DMS 273 treated with DMSO at 0.1 percent for 48 hours (cell line): ENCODE measurements at places on chromosomes 7 and 10.

- DNase-seq: no peak
Observed at GRCh38 chr10:133471300-133472109, 17.8 kb downstream of the SCART1 start.

GRCh38 chr10:71042216-71042615 is 153.9 kb upstream of the PCBD1 start:
- no peak for DNase-seq

DNA sequence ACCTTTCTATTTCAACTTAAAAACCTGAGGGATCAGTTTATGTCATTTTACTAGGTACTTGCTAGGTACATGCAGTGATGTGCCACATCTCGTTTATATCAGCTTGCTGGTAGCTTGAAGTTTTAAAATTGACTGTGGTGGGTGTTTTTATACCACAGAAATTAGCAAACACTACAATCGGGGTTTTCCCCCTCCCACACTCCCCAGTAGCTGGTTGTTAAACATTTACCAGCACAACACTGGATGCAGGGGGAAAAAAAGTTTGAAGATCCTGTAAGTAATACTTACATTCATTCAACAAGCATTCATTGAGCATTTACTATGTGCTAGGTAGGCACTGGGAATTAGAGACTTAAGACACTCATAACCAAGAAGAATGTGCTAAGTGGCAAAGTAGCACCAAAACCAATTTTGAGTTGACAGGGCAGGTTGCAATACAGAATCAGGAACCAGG is 32.6 kb downstream of the USP6NL start:
- no peak for DNase-seq

- DNase-seq: no peak
Observed at GRCh38 chr10:122112021-122112616, 123.2 kb downstream of the TACC2 start.

- DNase-seq: no peak
Observed at GRCh38 chr10:130171196-130171595, 35.0 kb downstream of the GLRX3 start.

DNA sequence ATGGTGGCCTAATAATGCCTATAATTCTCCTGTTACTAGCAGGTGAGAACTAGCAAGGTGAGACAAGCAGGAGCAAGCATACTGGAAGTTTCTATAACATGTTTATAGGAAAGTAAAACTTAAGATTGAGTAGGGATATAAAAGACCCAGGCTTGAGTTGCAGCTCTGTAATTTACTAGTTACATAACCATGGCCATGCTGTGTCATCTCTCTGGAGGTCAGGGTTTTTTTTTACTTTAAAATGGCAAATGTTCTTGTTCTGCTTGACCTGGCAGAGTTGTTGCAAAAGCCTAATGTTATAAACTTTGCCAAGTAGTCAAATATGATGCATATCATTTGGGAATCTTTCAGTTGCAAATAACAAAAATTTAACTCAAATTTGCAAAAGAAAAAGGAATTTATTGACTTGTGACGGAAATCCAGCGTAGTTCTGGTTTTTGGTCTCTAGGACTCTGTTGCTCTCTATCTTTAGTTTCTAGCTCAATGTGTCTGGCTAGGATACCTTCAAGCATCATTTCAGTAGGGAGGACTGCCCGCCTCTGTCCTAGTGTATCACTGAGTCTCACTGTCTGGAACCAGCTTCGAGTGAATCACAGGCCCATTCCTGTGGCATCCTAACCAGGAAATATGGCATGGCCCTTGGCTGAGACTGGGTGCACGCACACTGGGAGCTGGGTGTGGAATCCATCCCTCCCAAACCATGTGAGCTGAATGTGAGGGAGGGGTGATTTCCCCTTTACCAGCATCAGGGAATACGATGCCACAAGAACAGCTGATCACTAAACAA is 67.9 kb downstream of the ADAM22 start:
- DNase-seq: no peak

GRCh38 chr10:21496343-21497176 is 28.9 kb downstream of the SKIDA1 start:
- no peak for DNase-seq

DNA sequence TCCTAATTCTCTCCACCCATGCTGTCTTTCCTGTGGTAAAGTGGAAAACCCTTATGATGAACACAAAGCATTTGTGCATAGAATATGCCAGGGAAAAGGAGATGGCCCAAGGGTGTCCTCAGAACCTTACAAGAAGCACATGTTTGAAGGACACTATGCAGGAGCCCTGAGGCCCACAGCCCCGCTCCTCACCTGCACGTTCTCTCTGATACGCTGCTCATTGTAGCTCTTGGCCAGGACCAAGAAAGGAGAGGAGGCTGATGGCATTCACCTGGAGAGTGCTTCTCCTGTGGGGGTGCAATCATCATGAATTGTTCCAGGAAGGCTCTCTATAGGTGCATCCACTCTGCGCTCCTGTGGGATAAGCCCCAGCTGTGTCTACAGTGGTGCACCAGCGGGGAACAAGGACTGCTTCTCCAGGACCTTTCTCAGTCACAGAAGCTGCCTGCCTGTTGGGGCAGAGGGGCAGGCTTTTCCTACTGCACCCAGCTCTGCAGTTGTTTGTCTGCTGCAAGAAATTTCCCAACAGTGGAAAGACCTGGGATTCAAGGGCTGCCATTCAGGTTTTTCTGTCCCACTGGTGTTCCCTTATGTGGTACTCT is 19.9 kb downstream of the AKR1C2 start:
- DNase-seq: no peak

- no peak for DNase-seq
Observed at GRCh38 chr7:18354108-18355085, 141.2 kb upstream of the HDAC9 start.

DNA sequence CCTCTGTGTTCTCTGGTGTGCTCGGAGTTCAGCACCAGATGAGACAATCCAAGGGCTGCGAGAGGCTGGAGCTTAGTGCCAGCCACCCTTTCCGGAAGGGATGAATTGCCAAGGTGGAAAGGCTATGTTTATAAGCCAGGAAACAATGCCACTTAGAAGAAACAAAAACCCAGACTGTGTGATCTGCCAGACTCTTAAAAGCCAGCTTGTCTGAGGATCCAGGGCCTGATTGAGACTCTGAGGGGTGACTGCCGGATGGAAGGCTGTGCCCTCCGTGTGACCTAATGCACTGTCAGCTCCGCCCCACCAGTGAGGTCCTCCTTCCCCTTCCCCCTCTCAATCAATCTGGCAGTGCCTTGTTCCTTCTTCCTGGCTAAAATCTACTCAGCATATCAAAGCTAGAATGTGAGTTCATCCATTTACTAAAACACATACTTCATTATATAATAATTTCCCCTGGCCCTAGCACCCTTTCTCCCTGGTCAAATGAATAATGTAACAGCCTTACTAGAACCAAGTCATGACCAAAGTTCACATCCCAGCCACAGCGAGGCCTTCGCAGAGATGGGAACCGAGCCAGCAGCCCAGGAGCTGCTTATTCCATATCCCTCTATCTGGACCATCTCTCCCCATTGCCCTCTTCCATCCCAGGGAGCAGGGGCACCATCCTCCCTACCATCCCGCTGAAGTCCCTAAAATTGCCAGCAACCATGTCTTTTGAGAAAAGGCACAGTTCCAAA is 25.5 kb downstream of the FAM107B start:
- no peak for DNase-seq

DNA sequence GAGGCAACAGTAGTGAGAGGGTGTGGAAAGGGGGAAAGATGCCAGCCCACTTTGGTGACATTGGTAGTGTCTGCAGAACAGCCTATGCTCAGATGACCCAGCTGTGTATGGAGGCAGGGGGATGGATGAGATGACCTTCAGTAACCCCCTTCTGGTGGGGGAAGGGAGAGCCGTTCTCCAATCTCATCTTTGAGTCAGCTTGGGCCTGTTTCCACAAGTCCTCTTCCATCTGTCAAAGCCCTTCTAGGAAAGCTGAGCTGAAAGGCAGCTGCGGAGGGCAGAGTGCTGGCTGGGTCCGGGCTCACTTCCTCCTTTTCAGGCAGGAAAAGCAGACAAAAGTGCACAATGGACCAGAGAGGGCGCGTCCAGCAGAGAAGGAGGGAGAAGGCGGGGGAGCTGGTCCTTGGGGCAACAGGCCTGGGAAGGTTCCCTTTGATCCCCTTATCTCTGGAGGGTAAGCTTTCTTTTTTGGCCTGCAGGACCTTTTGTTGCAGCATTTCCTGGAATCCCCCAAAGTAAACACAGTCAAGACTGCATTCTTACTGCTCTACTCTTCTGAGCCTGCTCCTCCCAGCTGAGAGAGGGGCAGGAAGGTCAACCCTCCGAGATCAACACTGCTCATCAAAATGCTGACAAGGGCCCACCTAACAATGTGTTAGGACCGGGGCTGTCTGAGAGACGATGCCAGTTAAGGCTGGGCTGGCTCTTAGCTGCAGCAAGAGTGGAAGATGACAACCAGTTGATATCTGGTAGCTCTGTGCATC is 1.2 kb upstream of the LRMDA start:
- peak; percentile 6 for DNase-seq

DNA sequence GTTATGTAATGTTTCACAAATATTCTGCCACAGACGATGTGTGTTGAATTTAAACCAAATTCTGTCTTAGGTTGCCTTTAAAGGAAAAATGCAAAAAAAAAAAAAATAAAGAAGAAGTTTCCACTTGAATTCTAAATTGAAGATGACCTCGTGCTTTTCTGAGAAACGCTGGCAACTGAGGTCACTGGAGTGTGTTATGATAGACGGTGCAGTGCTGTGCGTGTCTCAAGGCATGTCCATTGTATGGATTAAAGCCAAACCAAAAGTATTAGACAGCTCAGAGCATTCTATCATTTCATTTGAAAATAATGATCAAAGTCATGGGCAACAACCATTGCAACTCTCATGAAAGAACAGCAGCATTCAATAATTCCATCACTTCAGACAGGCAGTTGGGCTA is 483.9 kb downstream of the GRM8 start:
- DNase-seq: no peak

DNA sequence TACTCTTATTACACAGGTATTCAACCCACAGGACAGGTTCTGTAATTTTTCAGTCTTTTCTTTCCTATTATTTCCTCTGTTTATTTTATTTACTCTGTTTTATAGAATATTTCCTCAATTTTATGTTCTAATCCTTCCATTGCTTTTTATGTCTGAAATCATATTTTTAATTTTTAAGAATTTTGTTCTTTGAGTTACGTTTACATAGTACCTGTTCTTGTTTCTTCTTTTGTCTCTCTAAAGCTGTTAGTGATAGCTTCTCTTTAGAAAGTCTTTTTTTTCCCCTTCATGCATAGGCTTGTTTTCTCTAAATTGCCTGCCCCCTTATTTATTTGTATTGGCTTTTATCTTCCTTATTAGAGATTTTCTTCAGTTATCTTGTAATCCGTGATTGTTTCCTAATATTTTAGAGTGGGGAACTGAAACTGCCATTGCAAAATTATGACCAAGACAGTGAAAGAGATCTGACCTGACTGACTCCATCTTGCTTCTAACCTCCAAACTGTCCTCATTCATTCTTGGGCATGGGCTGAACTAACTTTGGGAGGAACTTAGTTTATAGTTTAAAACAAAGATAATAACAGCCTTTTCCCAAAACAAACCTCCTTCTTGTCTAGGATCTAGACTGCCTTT is 187.6 kb downstream of the PFKFB3 start:
- DNase-seq: no peak

DNA sequence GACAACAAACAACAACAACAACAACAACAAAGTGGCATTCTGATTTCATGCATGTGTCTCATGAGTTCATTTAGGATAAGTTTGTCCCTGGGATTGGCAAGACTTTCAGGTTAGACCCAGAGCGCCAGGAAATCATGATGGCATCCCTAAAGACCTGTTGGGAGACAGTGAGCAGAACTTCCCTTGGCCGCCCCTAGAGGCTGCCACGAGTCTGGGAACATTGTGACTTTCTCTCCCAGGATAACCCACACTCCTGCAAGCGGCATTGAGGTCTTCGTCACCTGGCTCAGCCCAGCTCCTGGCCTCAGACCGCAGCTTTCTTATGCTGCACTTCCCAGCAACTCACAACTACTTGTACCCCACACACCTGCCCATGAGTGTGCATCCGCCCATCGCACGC is 80.5 kb upstream of the RNF32 start:
- DNase-seq: peak; percentile 3

- DNase-seq: peak; percentile 69
Observed at GRCh38 chr7:107014387-107015023, 30.0 kb upstream of the PRKAR2B start.

GRCh38 chr7:73920406-73921134 is 59.6 kb downstream of the TMEM270 start:
- no peak for DNase-seq

DNA sequence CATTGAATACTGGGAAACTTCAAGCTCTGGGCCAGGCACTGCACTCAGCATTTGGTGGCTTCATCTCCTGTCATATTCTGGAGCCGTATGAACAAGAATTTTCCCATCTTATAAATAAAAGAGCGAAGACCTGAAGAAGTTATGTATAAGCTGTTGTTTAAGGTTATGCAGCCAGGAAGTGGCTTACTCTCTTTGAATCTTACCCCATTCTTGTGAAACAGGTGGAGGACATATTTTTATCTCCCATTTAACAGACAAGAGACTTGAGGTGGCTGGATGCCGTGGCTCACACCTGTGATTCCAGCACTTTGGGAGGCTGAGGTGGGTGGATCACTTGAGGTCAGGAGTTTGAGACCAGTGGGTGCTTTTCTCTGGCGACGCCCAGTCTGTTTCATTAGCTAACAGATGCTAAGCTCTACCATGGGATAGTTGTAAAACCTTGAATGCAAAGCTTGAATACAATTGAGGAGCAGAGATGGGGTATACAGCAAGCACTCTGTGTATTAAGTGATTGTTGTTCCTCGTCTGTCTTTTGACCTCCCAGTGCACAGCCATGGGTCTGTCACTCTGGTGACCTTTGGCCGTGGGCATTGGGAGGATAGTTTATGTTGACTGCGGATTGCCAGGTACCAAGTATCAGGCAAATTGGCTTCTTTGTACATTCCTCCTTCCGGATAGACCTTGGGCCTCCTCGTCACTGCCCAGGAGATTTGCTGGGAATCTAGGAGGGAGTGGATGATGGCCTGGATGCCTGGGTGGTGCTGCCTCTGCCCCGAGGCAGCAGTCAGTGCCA is 85.8 kb downstream of the GRK5 start:
- no peak for DNase-seq

- no peak for DNase-seq
Observed at GRCh38 chr7:1610013-1610677, 40.3 kb upstream of the PSMG3 start.

DNA sequence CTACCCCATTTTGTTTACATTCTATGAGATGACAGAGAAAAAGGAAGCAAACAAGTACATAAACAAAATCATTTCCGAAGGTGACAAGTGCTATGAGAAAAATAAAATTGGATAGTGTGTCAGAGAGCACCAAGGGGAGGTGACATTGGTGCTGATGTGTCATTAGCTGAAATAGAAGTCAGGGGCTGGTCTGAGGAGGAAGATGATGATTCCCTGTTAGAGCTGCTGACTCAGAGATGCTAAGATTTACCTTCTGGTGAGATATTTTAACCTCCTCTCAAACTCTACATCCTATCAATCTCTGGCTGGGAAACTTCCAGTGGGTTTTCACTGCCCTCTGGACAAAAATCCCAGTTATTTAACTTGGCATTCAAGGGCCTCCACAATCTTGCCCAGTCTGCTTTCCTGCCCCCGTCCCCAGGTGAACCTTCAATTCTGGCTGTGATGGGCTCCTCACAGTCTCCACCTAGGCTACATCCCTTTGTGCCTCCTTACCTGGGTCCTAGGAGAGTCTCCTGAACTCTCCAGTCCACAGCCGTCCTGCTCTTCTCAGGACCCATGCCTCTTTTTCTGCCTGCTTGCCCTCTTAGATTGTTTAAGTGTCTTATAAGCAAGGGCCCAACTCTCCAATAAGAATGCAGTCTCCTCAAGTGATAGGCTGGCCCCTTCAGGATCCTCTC is 26.6 kb downstream of the DUSP5 start:
- no peak for DNase-seq

- no peak for DNase-seq
Observed at GRCh38 chr7:87398446-87398845, 53.0 kb downstream of the CROT start.

GRCh38 chr10:24259365-24260130 is 50.6 kb downstream of the KIAA1217 start:
- peak; percentile 6 for DNase-seq
